Natural killer cell (primary cell): ENCODE measurements at places on chromosomes 2 and 18. TPM values are rescaled to one million over a fixed set of nuclear protein-coding genes. Genes with fewer than 3 reads are reported as not detected.
A peak's percentile ranks its signal among the peaks of the same experiment; 100 is the strongest.

GRCh38 chr2:130355578-130356431 lies at the start of gene PTPN18:
Gene PTPN18 (plus strand): TSS chr2:130356056. CDS start chr2:130356108, 52 bp downstream.
- no peaks in the 10 kb centered on the region for H3K27me3 ChIP-seq
- DNase-seq: peak; percentile 72
- no peak within 1 kb of the TSS for H3K27ac ChIP-seq
- H3K4me1 ChIP-seq: peaks cover 17% of the 10 kb centered on the region
- peak within 1 kb of the TSS; percentile 56 for H3K4me3 ChIP-seq

GALNT3 gene
- 47.4 TPM for total RNA-seq

CXCR1 gene
- 9.1 TPM for total RNA-seq

DNA sequence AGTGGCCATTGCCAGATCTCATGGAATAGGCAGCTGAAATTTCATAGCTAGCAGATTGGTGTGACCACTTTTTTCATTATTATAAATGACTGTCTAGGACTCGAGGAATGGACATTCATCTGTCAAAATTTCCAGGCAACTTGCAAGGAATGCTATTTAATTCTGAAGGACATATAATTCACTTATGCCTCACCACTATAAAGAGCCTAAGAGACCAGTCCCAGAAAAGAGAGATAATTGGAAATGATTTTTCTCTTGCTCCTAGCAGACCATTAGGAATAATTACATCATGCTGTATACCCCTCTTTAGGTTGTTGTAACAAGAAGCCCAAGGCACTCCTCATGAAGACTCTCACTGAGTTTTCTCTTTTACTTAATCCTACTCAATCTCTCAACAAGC lies 557.4 kb upstream of the RAB6C start:
- H3K27me3 ChIP-seq: no peaks in the 10 kb centered on the region
- H3K36me3 ChIP-seq: no peaks in the 10 kb centered on the region
- DNase-seq: no peak
- no peak overlapping the region for H3K4me3 ChIP-seq

GRCh38 chr2:215803150-215803549 lies 210.2 kb downstream of the MREG start:
- no peaks in the 10 kb centered on the region for H3K27me3 ChIP-seq
- DNase-seq: no peak
- no peaks in the 10 kb centered on the region for H3K4me1 ChIP-seq
- no peaks in the 10 kb centered on the region for H3K36me3 ChIP-seq
- no peak overlapping the region for H3K27ac ChIP-seq

GRCh38 chr2:204705243-204705932 lies 160.1 kb downstream of the PARD3B start:
- no peaks in the 10 kb centered on the region for H3K4me1 ChIP-seq
- no peak overlapping the region for H3K4me3 ChIP-seq
- H3K27ac ChIP-seq: no peak overlapping the region
- H3K27me3 ChIP-seq: no peaks in the 10 kb centered on the region

DSG1 gene
- total RNA-seq: not detected

TEX44 gene
- total RNA-seq: not detected

EPB41L3 gene
- 6.0 TPM for total RNA-seq

ANKRD30BL gene
- total RNA-seq: not detected

SERTAD2 gene
- total RNA-seq: 71.2 TPM

GRCh38 chr2:159807183-159808031 lies 9.4 kb upstream of the CD302 start:
- H3K27me3 ChIP-seq: no peaks in the 10 kb centered on the region
- H3K27ac ChIP-seq: no peak overlapping the region
- H3K4me1 ChIP-seq: no peaks in the 10 kb centered on the region
- no peak for DNase-seq

DNA sequence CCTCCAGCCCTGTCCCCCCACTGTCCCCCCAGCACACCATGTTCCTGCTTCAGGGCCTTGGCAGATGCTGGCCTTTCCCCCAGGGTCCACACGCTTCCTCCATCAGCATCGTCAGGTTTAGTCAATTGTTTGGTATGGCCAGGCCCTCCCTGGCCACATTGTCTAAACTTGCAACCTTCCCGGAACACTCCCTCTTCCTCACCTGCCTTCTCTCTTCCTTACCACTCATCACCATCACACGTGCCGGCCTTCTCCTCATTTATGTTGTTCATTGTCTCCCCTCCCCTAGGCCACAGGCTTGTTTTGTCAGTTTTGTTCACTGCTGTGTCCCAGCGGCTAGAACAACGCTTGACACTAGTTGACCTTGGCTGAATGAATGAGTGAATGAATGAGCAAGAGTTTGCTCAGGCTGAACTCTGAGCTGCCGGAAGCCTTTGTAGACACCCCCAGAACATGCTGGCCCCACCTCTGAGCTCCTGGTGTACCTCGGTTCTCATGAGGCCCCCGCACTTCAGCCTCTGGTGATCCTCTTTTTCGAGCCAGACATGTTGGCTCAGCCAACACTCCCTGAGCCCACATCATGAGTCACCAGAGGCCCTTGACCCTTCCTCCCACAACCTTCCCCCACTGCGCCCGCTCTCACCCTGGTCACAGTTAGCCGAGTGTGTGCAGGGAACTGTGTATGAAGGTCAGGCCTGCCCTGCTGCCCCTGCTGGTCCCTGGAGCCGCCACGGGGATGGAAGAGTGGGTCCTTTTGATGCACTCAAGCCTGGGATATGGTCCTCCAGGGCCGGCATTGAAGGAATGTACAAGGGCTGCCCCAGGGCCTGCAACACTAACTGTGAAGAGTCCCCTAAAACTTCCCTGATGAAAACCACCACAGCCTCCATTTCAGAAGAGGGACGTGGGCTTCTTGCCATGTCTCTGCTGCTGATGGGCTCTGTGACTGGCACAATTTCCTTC lies 57.5 kb downstream of the HS1BP3 start:
- H3K36me3 ChIP-seq: no peaks in the 10 kb centered on the region
- peaks cover 38% of the 10 kb centered on the region for H3K4me1 ChIP-seq
- H3K27ac ChIP-seq: no peak overlapping the region
- no peak for DNase-seq

- no peak for DNase-seq
- no peaks in the 10 kb centered on the region for H3K4me1 ChIP-seq
- no peak overlapping the region for H3K27ac ChIP-seq
- H3K27me3 ChIP-seq: no peaks in the 10 kb centered on the region
- H3K36me3 ChIP-seq: no peaks in the 10 kb centered on the region
- no peak overlapping the region for H3K4me3 ChIP-seq
Measured at GRCh38 chr2:201532686-201533304, 81.3 kb downstream of the STRADB start.

GRCh38 chr18:31072175-31072574 lies 29.6 kb upstream of the DSC3 start:
- H3K4me1 ChIP-seq: no peaks in the 10 kb centered on the region
- DNase-seq: no peak
- no peak overlapping the region for H3K4me3 ChIP-seq
- H3K36me3 ChIP-seq: no peaks in the 10 kb centered on the region
- H3K27me3 ChIP-seq: no peaks in the 10 kb centered on the region

DNA sequence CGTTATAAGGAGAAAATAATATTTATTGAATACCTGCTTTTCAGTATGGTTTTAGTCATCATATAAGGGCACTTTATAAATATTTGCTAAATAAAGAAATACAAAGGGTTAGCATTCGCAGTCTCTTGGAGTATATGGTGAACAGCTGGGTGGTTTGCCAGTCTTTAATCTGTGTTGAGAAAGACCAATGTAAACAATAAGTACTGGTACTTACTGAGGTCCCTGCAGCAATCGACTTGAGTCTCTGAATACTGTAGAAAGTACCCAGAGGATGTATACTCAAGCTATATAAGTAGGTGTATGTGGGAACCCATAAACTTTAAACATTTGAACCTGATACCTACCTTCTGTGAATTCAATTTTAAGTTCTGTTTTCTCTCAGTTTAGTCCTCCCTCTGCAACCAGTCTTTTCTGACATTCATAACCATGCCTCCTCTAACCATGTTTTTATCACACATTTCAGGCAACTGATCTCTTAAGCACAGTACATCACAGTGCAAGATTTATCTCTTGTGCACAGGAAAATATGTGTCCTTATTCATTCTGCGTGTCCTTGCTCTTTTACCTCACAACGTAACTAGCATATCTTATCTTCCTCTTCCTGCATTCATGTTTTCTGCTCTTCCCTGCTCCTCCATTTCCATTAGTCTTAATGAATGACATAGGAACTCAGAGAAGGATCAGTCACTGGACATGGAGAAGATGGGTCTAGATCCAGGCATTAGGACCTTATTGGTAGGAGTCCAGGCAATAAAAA lies 21.7 kb downstream of the C18orf63 start:
- no peaks in the 10 kb centered on the region for H3K4me1 ChIP-seq
- no peaks in the 10 kb centered on the region for H3K36me3 ChIP-seq
- DNase-seq: no peak
- no peak overlapping the region for H3K4me3 ChIP-seq

DNA sequence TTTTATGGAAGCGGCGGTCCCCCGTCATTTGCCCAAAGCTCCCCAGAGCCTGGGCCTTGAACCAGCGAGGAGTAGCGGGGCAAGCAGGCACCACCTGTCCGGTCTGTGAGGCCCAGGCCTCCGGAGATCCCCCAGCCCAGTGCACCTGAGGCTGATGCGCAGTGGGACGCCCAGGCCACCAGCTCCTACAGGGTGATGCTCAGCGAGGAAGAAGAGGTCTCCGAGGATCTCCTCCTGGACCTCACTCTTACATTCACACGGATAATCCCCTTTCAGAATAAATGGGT lies 220.2 kb downstream of the NDUFA10 start:
- no peaks in the 10 kb centered on the region for H3K4me1 ChIP-seq
- H3K36me3 ChIP-seq: no peaks in the 10 kb centered on the region
- no peak for DNase-seq
- H3K27ac ChIP-seq: no peak overlapping the region
- no peaks in the 10 kb centered on the region for H3K27me3 ChIP-seq
